Ascending aorta (tissue), 2 donors: ENCODE measurements at places on chromosomes 4 and X.

DNA sequence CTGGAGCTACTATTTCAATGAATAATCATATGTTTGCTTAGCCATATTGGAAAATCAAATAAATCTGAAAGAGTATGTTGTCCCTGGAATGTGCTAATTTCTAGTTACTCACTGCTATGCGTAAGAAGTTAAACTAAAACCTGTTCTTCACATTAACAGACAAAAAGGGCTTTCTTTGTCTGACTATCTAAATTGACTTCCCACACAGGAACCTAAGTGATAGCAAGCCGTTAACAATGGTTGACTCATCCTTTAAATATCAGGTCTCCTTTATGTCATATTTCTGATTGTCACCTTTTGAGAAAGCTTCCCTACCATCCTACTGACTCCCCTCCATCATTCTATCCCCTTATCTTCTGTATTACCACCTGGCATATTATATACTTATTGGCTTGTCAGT, 81.4 kb downstream of the AMELX start:
- no peak for DNase-seq

DNA sequence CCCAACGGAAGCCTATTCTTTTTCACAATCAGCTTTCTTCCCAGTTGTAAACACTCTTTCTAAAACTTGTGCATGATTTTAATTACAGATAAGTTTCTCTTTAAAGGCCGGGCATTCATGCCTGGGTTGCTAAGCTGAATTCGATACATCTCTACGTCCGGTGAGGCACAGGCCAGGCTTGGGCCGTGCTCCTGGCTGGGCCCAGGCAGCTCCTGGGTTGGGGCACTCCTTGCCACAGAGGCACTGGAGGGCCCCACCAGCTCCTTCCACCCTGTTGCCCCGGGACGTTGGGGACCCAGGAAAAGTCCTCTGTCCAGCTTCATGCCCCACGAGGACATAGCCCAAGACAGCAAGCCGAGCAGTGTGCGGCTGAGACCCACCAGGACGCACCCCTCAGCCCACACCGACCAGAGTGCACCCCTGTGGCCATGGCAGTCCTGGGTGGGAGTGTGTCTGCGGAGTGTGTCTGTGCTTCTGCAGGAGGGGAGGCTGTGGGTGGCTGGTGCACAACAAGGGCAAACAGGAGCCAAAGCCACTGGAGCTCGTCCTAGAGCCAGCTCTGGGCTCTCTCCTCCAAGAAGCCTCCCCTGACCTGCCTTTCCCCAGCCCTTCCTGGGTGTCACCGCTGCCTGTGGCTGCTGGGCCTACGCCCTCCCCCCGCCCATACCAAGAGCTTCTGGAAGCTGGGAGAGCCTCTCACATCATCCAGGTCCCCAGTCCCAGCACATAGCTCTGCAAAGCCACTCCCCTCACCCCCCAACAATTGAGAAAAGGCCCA, 128.0 kb upstream of the NKX1-1 start:
- no peak for DNase-seq

DNA sequence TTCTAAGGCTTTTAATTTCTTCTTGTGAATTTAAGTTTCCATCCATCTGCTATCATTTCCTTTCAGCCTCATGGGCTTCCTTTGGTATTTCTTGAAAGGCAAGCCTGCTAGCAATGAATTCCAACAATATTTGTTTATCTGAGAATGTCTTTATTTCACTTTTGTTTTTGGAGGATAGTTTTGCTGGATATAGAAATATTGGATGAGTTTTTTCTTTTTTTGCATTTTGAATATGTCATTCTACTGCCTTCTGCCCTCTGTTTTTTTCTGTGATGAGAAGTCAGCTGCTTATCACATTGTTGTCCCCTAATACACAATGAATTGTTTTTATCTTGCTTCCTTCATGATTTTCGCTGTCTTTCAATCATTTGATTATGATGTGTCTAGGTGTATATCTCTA, 13.2 kb upstream of the SORCS2 start:
- DNase-seq: no peak

DNA sequence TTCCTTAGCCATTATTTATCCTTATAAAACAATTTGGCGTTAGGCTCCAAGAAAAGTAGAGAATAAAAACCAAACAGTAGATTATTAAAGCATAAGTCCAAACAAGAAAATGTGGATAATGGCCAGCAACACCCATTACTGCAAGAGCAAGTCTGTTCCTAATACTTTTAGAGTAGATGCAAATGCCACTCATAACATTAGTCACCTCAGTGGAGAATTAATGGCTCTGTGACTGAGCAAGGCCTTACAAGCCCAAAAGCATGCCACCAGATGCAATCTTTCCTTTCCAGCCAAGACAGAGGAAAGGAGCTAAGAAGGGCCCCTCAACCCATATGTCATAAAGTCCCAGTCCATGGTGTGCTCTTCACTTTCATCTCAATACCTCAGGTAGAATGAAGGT, 373.8 kb downstream of the OPHN1 start:
- no peak for DNase-seq

DNA sequence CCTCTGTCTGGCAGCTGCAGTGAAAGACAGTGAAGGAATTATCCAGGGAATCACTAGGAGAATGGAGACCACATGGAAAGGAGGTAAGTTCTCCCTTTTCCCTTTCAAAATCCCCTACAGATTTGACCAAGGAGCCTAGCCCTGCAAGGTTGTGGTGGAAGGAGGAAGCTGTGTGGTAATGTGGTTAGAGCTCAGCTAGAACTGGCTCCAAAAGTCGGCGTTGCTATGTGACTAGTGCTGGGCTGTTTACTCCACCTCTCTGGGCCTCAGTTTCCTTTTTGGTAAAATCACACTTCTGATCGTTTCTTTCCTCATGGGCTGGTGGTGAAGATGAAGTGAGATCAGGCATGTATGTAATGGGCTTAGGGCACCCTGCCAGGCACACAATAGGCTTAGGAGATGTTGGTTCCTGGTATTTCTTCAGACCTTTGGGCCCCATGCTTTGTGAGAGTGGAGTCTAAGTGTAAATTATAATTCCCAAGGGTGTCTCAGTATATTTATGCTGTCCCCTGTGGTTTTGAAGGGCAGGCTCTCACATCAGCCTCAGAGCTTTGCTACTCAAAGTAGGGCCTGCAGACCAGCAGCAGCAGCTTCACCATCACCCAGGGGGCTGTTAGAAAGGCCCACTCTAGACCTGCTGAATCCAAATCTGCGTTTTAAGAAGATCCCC, 183.7 kb upstream of the BCOR start:
- DNase-seq: no peak

DNA sequence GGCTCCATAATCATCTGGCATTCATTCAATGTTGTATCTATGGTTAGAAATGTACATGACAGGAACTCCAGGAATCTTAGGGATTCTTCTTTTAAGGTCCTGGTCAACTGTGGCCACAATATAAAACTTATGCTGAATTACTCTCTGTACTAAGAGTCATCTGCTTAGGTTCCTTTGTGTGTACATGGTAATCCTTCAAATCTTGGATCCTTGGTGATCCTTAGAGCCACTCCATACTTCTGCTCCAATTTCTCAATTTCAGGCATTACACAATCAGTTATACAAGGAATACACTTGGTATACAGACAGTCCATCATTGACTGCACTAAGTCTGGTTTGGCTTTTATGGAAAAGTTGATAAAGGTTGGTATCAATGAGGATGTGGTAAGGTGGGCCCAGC, 5.8 kb downstream of the SRD5A3 start:
- DNase-seq: no peak
